ENCODE measurements at places on chromosomes 6 and 20.

GRCh38 chr6:145137425-145137824 is 597.9 kb downstream of the EPM2A start:
- peak; percentile 34 for DNase-seq

- no peak for DNase-seq
Observed at GRCh38 chr6:113103634-113104361, 753.3 kb upstream of the MARCKS start.

DNA sequence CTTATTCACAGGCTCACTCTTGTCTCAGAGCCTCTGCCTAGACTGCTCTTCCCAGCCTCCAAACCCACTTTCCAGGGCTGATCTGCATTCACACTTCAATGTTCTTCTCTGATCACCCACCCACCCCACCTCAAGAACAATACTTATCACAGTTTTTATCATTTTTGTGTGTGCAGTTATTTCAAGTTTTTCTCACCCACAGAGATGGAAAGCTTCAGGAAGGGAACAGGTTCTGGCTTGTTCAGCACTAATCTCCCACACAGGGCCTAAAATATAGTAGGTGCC is 160.9 kb downstream of the MRPL14 start:
- DNase-seq, result no peak

DNA sequence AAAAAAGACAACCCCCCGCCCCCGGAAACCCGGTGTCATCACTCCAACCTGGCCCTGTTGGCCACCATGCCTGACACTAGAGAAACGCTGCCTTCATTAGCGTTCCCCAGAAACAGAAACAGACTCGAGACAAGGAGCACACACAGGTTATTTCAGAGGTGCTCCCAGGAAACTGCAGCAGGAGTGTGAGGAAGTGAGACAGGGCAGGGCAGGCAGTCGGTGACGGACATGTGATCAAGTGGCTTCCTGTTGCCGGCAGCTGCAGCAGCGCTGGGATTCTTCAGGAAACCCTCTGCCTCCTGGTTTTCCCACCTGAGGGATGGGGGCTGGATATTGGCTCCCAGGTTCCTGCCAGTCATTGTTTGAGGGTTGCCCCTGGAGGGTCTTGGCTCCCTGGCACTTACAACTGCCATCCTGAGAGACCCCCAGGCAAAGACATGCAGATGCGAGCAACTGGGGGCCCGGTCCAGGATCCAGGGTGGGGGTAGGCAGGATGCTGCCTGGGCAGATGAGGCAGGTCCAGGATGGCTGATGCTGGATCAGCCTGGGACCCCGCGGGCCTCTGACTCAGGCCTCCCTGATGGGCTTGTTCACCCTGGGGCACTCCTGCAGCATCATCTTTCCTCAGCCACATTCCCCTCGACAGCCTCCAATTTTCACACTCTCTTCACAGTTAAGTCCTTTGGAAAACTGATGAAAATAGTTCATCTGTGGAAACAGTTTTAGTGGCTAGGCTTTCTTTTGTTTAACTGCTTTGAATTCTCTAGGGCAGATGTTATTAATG is 150.7 kb upstream of the SYNDIG1 start:
- no peak for DNase-seq

DNA sequence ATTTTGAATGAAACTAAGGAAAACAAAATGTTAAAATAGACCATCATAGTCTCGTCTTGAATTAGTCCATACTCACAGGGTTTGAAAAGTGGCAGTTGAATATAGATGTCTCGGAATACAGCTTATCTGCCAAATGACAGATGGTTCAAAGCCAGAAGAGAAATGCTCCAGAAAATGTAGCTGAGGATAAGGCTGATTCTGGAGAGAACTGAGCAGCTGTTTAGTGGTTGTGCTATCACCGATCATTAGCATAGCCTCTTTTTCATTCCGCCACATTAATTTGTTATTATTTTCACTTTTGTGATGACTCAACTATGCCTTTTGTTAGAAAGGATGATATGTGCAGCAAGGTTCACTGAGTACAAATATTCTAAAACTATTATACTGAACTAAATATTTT is 390.2 kb upstream of the MAN1A1 start:
- DNase-seq, result no peak

Measured in NCI-H146 (cell line).